ENCODE measurements at places on chromosomes 2 and 18.

DNA sequence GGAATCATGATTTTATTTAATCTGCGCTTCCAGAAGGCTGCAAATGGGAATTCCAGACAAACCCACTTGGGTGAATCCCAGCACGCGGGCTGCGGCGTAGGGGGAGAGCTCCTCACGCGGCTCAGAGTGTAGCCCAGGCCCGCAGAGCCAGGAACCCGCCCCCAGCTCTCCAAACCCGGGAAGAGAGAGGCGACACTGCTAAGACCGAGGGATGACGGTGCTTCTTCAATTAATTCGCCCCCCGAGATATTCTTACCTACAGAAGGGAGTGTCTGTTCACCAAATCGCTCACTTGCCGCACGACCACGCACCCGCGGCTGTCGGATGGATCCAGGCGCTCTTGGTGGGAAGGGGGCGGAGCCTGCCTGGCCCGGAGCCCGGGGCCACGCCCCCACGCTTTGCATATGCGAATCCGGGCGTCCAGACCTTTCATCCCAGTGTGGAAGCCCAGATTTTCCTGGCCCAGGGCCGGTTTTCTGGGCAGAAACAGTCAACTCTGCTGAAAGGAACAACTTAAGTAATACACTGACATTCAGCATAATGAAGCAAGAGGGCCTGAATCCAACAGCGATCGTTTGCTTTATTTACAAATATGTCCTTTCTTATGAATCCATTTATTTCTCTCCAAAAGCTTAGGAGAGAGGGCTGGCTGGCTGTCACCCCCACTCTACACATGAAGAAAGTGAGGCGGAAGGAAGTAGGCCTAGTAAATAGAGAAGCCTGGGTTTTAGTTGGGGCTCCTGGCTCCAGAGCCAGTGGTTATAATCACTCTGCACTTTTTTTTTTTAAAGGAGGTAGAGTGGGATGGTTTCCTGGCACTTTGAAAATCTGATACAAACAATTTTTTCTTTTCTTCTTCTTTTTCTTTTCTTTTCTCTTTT is at the start of gene SLC19A3:
SLC19A3 (minus strand) TSS at position 342 of the 881 bp plus-strand sequence. CDS start 15,710 bp downstream, outside the sequence.
- DNase-seq = peak; percentile 29

GRCh38 chr18:56702946-56703345 is 51.8 kb downstream of the WDR7 start:
- DNase-seq = peak; percentile 41

DNA sequence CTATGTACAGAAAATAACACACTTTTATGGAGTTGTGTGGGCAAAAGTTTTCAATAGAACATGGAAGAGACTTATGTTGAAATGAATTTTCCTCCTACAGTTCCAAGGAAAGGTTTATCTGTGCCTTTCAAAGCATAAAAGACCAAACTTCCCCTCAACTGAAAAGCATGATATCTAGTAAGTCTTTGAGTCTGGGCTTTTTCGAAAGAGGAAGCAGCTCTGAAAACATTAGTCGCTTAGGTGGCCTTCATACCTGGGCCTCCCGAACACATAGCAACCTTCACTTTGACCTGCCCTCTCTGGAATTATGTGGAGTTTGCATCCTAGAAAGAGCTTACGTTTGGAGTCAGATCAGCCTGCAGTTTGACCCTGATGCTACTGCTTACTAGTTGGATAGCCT is 4.8 kb upstream of the CAPN14 start:
- DNase-seq = no peak

DNA sequence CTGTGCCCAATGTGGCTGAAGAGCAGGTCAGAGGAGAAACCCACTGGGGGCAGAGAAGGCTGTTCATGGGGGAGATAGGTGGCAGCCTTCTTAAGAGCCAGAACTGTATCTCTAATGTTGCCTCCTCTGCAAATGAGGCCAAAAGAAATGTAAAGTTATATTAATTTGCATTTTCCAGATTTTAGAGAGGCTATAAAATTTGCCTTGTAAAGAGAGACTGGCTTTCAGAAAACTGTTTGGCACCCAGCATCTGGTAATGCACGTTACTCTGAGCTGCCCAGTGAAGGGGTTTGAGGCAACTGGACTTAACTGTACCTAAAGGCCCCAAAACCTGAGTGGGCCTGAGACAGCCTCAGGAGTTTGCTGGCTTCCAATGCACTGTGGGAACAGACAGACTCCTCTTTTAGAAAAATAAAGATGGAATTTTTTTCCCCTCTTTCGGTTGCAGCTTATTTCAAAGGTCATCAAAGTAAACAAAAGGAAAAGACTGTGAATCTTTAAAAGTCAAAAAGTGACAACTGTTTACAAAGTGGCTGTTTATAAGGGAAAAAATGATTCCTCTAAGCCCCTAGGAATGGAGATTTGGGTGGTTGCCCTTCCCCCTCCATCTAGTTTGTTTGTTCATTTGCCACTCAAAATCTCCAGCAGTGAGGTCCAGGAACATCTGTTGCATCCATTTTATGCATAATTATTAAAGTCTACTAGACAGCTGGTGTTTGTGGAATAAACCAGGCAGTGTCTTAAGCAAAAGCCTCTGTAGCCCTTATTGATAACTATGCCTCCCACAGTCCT is 132.2 kb upstream of the ZFP36L2 start:
- DNase-seq = no peak

GRCh38 chr2:53952519-53952918 is 18.3 kb downstream of the PSME4 start:
- DNase-seq = no peak

- no peak for DNase-seq
These were observed 94.9 kb downstream of the AGAP1 start for GRCh38 chr2:235588750-235589149.

DNA sequence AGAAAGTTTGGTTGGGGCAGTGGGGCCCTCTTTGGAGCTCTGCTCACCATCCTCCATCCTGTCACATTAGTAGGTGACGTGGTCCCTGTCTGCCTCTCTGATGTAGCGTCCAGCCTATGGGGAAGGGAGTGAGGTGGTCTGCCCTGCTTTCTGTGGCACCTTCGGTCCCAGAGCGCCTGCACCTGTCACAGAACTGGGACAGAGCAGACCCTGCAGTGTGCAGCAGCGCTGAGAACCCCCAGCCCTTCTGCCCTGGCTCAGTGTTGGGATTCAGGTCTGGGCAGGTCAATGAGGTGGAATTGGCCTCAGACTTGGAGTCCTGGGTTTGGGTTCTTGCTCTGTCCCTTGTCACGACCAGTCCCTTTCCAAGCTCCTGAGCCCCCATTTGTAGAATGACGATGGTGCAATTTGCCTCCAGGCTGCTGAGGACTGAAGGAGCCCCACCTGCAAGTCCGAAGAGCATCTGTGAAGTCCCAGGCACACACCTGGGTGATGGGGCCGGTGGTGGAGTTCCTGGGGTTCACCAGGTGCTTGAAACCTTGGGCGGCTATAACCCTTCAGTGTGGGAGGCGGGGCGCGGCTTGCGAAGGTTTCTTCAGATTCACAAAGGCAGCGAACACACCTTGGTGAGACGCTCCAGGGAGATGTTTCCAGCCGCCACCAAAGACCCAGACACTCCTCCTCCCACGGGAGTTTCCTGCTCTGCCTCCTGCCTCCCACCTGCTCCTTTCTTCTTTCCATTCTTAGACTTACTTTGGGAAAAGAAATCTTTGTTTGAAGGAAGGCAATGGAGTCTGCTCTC is 265.4 kb upstream of the HDAC4 start:
- DNase-seq = no peak

DNA sequence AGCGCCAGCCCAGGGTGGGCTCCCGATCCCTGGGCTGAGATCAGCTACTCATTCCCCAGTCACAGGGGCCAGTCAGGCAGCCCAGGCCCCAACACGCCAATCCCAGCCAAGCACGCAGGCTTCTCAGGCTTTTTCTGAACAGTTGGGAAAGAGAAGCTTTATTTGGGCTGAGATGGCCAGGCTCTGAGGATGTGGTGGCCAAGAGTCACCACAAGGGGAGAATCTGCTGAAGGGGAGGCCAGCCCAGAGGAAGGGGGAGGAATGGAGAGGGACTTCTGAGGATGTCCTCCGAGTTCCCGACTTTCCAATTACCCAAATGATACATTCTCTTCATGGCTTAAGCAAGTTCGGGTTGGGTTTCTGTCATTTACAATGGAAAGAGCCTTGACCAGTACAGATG is 2.8 kb upstream of the DIPK1C start:
- peak; percentile 50 for DNase-seq

GRCh38 chr2:234032279-234032856 is 18.1 kb upstream of the SPP2 start:
- no peak for DNase-seq

DNA sequence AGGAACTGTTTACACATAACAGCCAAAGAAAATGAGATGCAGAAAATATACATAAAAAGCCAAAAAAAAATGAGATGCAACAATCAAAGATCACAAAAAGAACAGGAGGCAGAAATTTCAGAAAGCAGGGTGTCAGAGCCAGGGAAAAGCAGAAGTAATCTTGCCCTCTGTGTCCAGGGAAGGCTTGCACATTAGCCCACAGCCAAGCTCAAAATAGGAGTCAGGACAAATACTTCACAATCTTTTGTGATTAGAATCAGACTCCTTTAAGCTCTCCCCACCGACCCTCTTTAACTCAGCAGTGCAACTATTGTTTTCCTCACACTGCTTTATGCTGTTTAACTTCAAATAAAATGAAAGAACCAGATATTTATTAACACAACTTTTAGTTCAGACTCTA is 34.6 kb downstream of the IAH1 start:
- DNase-seq = no peak

- DNase-seq = no peak
These were observed 147.3 kb downstream of the B3GNT2 start for GRCh38 chr2:62343206-62343605.

GRCh38 chr18:22132763-22133162 is 36.6 kb upstream of the GATA6 start:
- no peak for DNase-seq

DNA sequence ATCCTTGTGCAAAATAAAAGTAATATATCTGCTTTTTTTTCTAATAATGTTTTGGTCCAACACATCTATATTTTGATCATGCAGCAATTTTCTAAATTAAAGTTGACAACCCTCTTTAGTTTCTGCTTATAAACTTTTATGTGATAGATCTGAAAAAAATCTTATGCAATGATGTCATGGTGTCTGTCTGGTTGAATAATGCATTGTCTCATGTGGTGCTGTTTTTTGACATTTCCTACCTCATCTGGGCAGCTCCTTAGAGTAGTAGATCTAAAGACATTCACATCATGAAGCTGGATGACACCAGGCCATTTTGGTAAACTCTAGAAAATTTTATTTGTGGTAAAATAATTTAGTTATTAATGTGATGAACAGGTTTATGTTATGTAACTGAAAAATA is 106.8 kb upstream of the FN1 start:
- no peak for DNase-seq
